ENCODE measurements at places on chromosomes 12 and 14. TPM values are rescaled to one million over a fixed set of nuclear protein-coding genes. Genes with fewer than 3 reads are reported as not detected.

Gene DBX2
- 0.88 TPM for total RNA-seq

GRCh38 chr14:92693998-92694795 is 54.2 kb downstream of the LGMN start:
- no peak for DNase-seq

- DNase-seq: no peak
Observed at GRCh38 chr12:120126635-120127005, 10.1 kb upstream of the RAB35 start.

Gene CNIH1
- total RNA-seq: 101 TPM

GRCh38 chr14:90513161-90514014 is 116.6 kb downstream of the CALM1 start:
- DNase-seq: no peak
